Placental pericyte (primary cell): ENCODE measurements at places on chromosomes 2 and 18. TPM values are rescaled to one million over a fixed set of nuclear protein-coding genes. Genes with fewer than 3 reads are reported as not detected.

CSRNP3 gene
- under 0.01 and 0.43 TPM in 2 replicates for total RNA-seq

DSG1 gene
- not detected in 2 replicates for total RNA-seq

ESPNL gene
- 0.57 and 2.6 TPM in 2 replicates for total RNA-seq

IAH1 gene
- 48.4 and 54.5 TPM in 2 replicates for total RNA-seq

HRH4 gene
- under 0.01 and 0.14 TPM in 2 replicates for total RNA-seq

PLGLB1 gene
- 1.0 TPM in 1 of 2 replicates, not detected in the other for total RNA-seq

PMAIP1 gene
- 21.9 and 53.3 TPM in 2 replicates for total RNA-seq

CCBE1 gene
- 0.44 and 8.7 TPM in 2 replicates for total RNA-seq

PID1 gene
- 23.6 and 35.0 TPM in 2 replicates for total RNA-seq

ATP9B gene
- total RNA-seq = 23.2 and 27.6 TPM in 2 replicates

CHRNG gene
- not detected in 2 replicates for total RNA-seq

SULT1C4 gene
- total RNA-seq = 0.14 TPM in 1 of 2 replicates, not detected in the other

THSD7B gene
- under 0.01 TPM in 1 of 2 replicates, not detected in the other for total RNA-seq

FAHD2B gene
- 2.1 and 3.7 TPM in 2 replicates for total RNA-seq

TTN gene
- under 0.01 TPM in 2 replicates for total RNA-seq

SLC11A1 gene
- under 0.01 and 0.14 TPM in 2 replicates for total RNA-seq

CXCR1 gene
- not detected in 2 replicates for total RNA-seq

CNTNAP5 gene
- not detected in 2 replicates for total RNA-seq

LAMA3 gene
- 0.88 and 1.7 TPM in 2 replicates for total RNA-seq

RSAD2 gene
- 0.43 TPM in 1 of 2 replicates, not detected in the other for total RNA-seq

ACYP2 gene
- 5.3 and 5.9 TPM in 2 replicates for total RNA-seq

HS6ST1 gene
- 16.2 and 22.0 TPM in 2 replicates for total RNA-seq
